ENCODE measurements at places on chromosomes 4 and X. TPM values are rescaled to one million over a fixed set of nuclear protein-coding genes. Genes with fewer than 3 reads are reported as not detected.

TIGD4 gene
- total RNA-seq = 0.83 TPM

APEX2 gene
- 6.2 TPM for total RNA-seq

NLGN4X gene
- total RNA-seq = 40.9 TPM

- no peak overlapping the region for H3K27ac ChIP-seq
- H3K4me1 ChIP-seq = peaks cover 3% of the 10 kb centered on the region
- H3K36me3 ChIP-seq = no peaks in the 10 kb centered on the region
- DNase-seq = no peak
These were observed 152.7 kb upstream of the EDNRA start for GRCh38 chr4:147328189-147328588.

DNA sequence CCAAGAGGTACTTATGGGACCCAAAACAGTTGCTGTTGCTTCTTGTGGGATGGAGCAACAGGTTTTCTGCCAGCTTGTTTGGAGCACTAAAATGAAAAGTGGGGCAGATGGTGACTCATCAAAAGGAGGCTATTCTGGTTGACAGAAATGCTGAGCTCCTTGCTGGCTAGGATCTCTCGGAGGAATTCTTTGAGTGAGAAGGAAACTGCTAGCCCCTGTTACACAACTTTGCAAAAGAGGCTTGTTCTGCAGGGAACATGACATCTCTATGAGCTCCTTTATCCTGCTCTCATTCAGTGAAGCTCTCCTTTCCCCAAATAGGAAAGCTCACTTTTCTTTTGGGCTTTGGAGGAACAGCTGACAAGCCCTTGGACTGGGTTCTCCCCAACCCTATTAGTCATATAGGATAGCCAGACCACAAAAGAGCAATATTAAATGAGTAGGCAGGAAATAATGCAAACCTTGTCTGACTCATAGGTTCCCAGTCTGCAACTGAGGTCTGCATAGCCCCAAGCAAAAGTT, 108.3 kb downstream of the CDS1 start:
- H3K36me3 ChIP-seq = no peaks in the 10 kb centered on the region
- no peak for DNase-seq
- no peaks in the 10 kb centered on the region for H3K4me1 ChIP-seq

Data from glutamatergic neuron (in vitro differentiated cells).